ENCODE measurements at places on chromosomes 7 and 10.

DNA sequence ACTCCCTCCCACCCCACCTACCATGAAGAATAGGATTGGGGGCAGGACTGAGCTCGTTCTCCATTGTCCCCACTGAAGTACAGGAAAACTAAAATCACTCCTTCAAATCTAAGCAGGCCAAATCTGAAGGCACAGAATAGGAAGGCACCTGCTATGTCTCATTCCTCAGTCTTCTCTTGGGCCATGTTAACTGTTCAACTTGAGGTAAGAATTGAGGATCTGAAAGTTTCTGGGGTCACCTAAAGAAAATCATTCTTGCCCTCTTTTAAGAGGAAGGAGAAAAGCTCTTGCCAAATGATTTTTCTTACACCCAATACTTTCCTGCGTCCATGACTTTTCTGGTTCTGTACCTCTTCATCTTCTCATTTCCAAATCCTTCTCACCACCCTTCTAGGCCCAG lies 4.9 kb downstream of the CPN1 start:
- no peak for DNase-seq

DNA sequence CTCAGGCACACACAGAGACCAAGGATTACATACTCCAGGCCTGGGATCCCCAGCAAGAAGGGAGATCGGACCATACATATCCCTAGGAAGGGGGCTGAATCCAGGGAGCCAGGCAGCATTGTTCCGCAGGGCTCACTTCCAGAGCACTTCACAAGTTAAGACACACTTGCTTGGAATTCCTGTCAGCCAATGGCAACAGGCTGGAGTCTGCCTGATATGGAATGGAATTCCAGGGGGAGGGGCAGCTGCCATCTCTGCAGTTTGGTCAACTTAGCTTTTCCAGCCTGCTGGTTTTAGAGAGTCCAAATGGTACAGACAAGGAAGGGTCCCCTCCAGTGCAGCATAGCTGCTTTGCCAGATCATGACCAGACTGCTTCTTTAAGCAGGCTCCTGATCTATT lies 290.0 kb upstream of the GLI3 start:
- no peak for DNase-seq

DNA sequence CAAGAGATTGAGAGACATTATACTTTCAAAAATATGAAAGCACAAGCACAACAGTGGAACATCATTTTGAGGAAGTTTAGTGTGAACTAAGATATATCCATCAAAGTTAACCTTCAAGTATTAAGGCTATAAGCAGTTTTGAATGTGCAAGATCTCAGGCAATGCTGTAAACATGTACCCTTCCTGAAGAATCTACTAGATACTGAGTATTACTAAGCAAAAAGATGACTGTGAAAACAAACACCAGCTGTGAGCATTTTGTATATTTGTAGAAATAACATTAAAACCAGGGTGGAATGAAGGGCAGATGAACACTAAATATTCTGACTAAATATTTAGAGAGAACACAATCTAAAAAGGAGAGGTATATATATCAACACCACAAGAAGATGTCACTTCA lies 41.3 kb upstream of the ADRA2A start:
- no peak for DNase-seq

- DNase-seq: no peak
Measured at GRCh38 chr7:70720191-70720873, 411.6 kb upstream of the GALNT17 start.

GRCh38 chr7:34332006-34332405 lies 326.0 kb upstream of the NPSR1 start:
- DNase-seq: no peak

DNA sequence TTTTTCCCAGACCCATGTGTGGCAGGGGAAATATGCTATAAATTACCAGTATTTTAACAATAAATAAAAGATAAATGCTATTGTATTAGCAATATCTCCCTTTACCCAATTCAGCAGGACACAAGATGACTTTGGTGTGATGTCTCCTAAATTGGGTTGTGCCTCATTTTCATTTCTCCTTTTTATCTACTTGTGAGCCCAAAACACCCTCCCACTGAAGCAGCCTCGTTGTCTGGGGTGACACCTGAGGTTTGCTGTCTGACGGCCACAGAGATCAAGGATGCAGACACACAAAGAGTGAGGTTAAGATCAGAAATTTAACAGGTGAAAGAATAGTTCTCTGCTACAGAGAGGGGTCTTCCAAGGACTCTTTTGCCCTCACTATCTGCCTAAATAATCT lies 27.1 kb upstream of the CC2D2B start:
- DNase-seq: no peak

GRCh38 chr7:69677881-69678493 lies 79.7 kb downstream of the AUTS2 start:
- DNase-seq: no peak

DNA sequence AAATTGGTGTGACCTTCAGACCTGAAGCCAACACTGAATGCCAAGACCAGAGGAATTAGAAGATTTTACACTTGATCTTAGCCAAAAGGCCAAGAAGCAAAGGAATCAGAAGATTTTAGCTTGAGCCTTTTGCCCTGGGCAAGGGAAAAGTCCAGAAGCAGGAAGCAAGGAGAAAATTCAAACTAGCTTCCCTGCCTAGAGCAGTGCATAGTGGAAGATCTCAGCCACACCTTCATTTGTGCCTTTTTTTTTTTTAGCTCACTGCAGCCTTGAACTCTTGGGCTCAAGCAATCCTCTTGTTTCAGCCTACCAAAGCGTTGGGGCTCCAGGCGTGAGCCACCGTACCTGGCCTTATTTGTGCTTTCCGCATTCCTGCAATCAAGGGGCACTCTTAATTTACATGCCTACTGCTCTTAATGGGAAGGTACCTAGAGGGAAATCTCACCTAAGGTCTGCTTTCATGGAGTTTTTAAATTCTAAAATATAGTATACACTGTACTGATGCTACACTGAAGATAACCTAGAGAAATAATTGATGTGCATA lies 8.3 kb upstream of the PIP4K2A start:
- no peak for DNase-seq

GRCh38 chr10:44913350-44914081 lies 2.4 kb downstream of the TMEM72 start:
- DNase-seq: no peak

- peak; percentile 26 for DNase-seq
Measured at GRCh38 chr7:55475855-55476803, 96.2 kb downstream of the VOPP1 start.

DNA sequence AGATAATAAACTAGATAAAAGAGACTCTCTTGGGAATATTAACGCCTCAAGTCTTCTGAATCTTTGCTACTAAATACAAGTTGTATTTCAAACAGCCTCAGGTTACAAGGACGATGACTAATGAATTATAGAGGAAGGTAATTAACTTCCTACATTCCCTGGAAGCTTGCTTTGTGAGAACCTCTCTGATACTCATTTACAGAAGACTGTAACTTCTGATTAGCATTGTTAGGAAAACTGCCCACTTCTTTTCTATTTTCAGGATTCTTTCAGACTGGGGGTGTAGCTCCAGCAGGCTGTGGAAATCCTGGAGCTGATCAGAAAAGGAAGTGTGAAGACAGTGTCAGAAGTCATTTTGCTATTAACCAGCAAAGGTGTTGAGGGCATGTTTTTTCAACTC lies 316.7 kb upstream of the NPSR1 start:
- DNase-seq: no peak

DNA sequence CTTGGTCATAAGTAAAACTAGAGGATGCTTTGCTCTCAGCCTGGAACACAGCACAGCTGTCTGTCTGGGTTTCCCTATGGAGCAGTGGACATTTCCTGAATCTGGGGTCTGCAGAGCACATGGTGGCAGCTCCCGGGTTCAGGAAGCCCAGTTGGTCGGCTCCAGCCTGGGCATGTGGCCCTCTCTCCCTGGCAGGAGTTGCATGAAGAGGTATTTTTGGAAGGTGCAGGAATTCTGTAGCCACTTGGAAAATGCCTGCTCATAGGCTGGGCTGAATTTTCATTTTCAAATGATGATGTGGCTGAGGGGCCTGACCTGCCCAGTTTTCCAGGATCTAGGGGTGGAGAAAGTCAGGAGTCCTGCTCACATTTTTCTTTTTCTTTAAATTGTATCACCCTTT lies 6.7 kb upstream of the TPST1 start:
- no peak for DNase-seq

DNA sequence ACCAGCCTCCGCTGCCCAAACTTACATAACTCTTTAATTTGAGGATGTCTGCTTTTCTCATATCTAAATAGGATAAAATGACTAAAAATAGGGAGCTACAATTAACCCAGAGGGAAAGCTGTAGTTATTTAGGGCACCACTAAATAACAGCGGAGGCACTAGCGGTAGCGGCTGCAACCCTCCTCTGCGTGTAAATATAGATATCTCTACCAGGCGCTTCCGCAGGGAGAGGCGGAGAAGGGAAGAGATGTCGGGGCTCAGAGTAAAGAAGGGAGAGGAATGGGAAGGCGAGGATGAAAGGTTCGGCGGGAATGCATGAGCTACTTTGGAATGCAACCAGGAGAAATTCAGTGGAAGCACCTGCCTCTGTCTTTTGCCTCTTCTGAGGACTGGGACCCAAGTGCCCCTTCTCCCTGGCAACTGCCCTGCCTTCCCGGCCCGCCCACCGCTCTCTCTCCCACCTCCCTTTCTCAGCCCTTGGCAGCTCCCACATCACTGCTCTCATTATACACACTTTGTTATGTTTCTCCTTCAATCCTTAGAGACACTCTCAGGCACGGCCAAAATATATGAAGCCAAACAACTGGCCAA lies 698.3 kb downstream of the PARD3 start:
- no peak for DNase-seq

- no peak for DNase-seq
Measured at GRCh38 chr7:44973610-44974401, 5.0 kb downstream of the MYO1G start.

- DNase-seq: no peak
Measured at GRCh38 chr10:80153460-80153859, 20.9 kb downstream of the PLAC9 start.

DNA sequence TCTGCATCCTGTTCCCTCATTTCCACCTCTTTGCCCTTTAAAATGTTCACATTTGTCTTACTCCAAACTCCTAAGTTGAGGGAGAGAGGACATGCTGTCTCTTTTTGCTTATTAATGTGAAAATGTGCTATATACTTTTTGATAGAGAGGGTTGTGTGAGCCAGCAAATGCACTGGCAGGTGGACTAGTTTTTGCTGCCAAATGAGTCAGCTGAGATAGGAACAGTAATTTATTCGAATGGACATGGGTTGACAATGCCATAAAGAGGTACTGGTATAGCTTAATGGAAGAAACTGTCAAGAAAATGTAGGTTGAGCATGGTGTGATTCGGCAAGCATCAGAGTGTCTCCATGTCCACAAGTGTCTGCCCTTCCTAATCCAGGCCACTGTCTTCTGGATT lies 9.2 kb upstream of the TRUB1 start:
- no peak for DNase-seq
